Kidney capillary endothelial cell (primary cell): ENCODE measurements at places on chromosomes 1 and 21.

GRCh38 chr1:107597290-107597689 is 367.7 kb downstream of the VAV3 start:
- no peak for DNase-seq

- DNase-seq: no peak
These were observed 408.3 kb downstream of the DSCAM start for GRCh38 chr21:40438616-40439015.

DNA sequence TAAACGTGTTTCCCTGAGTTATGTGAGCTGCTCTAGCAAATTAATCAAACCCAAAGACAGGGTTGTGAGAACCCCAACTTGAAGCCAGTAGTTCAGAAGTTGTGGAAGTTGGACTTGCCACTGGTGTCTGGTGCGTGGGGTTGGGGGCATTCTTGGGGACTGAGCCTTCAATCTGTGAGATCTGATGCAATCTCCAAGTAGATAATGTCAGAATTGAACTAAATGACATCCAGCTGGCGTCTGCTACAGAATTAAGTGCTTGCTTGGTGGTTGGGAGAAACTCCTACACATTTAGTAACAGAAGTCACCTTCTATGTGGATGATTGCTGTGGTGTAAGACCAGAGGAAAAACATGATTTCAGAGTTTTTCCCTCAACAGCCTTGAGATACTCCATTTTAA is 207.4 kb downstream of the FGGY start:
- DNase-seq: no peak

DNA sequence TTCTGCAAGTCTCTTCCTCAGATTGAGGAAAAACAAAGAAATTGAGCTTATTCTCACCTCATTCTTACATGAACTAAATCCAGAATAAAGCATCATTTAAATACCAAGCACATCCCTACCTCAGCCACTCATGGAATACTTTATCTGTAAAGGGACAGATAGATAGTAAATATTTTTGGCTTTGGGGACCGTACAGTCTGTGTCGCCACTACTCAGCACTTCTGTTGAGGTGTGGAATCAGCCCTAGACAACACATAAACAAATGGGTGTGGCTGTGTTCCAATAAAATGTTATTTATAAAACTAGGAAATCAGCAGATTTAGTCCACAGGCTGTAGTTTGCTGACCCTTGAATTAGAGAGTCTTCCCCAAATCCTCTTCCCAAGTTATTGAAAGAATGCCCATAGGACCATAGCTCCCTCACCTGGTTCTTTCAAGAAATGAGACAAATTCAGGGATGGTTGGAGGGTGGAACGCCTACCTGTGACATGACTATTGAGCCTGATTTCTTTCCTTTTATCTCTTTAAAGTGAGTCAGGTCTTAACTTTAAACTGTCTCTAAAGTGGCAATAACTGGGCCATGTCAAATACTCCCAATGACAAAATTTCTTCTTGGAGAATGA is 878.5 kb downstream of the USP25 start:
- DNase-seq: no peak

DNA sequence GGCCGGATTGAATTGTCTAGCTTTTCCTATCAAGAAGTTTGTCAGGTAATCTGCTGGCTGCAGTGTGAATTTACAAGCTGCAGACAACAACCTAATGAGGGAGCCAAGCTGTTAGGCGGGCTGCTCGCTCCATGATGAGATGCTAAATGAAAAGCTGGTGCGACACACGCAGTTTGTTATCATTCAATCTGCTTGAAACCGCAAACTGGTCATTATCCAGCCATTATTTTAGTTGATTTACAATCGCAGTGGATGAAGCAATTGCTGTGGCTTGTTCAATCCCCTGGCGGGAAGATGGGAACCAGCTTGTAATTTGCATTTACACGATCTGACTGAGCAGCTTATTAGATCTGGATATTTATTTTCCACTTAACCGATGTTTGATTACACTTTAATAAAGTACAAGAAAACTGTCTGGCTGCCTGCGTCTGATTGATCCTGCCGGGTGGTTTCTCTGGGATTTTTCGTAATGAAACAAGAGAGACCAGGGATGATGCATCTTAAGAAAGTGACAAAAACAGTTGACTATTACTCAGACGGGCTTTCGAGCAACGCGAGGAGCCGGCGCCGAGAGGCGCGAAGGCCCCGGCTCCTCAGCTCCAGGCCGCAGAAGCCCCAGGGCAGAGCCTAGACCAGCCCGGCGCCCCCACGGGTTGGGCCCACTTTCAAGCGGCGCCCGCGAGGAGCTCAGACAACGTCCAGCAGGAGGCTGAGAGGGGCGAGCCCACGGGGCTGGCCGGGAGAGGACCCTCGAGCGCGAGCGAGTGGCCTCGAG is 118.0 kb upstream of the BARHL2 start:
- DNase-seq: no peak

- DNase-seq: no peak
These were observed 109.1 kb downstream of the CD247 start for GRCh38 chr1:167409183-167409582.

- DNase-seq: no peak
These were observed 203.5 kb downstream of the FCRL5 start for GRCh38 chr1:157348538-157349480.

- DNase-seq: no peak
These were observed 244.9 kb downstream of the ZNF648 start for GRCh38 chr1:181816608-181817007.

DNA sequence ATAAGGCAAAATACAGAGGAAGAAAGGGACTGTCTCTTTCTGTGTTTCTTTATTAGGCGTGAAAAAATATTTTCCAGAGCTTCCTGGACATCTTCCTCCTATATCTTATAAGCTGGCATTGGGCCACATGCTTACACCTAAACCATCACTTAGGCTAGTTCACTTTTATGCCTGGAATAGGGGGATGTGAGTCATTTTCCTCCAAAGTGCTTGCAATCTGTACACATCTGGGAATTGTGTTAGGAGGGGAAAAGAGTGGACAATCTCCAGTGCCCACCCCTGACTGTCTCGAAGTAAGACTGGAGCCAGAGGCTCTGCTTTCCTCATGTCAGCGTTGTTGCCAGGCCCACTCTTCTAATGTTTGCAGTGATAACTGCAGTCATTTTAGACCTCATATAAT is 29.9 kb downstream of the GIPC2 start:
- DNase-seq: peak; percentile 87

GRCh38 chr1:84103197-84103992 is 40.7 kb upstream of the PRKACB start:
- DNase-seq: peak; percentile 72

- DNase-seq: no peak
These were observed 84.2 kb upstream of the DSCAM start for GRCh38 chr21:40931197-40931596.

DNA sequence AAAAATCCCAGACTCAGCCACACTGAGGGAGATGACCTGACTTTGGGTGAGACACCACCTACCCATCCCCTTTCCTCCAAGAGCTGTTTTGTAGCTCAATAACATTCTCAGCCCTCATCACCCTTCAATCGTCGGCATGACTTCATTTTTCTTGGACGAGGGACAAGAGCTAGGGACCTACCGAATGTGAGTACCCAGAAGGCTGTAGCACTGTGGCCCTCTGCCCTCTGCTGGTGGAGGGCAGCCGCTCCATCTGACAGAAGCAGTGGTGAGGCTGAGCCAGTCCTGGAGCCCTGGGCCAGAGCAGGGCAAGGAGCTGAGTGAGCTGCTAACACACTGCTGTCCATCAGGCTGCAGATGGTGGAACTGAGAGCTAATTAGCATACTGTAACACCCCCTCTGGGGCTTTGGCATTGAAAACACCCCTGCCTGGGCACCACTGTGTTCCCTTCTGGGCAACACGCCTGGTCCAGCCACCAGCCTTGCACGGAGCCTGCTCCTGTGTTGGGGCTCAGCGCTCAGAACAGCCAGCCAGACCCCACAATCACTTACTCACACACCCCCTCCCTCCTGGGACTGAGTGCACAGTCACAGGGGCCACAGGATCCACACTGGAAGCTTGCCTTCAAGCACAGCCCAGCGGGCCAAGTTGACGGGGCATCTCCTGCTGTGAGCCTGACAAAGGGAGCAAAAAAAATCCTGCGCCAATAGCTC is 18.3 kb upstream of the ALPL start:
- DNase-seq: peak; percentile 18

GRCh38 chr1:51726051-51726450 is 109.2 kb downstream of the OSBPL9 start:
- DNase-seq: no peak

DNA sequence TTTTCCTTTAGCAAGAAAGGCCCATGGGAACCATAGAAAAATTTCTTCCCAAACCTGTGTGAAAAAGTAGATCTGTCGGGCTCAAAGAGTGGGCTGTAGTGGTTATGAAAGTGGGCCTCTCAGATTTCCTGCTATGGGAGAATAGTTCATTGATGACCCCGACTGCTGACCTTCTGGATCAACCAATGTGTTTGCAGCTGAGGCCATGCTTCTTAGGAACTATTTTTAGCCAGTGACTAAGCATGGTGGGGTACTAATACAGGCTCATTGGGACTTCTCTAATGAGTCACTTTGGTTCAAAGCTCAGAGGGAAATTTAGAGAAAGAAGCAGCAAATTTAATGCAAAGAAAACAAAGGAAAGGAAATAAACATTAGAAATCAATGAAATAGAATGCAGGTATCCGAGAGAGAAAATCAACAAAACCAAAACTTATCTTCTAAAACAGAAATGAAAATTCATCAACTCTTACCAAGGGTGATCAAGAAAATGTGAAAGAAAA is 12.6 kb upstream of the PSMA5 start:
- peak; percentile 78 for DNase-seq

DNA sequence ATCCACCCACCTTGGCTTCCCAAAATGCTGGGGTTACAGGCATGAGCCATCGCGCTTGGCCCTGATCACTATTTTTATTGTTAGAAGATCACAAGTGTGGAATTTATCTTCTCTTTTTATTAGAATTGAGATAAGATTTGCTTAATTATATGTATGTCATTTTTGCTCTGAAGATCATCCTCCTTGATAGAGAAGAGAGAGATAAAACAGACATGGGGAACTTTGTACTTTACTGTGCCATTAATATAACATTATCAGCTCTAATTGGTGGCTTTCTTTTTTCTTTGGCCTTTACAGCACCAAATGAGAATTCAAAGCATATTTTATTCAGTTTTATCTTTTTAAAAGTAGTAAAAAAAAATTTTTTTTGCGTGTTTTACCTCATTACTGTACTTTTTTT is 46.8 kb downstream of the SCP2 start:
- DNase-seq: no peak

- no peak for DNase-seq
These were observed 93.9 kb upstream of the CD34 start for GRCh38 chr1:208004851-208005250.

GRCh38 chr1:143698016-143698415 is 273.8 kb downstream of the FAM72C start:
- no peak for DNase-seq

DNA sequence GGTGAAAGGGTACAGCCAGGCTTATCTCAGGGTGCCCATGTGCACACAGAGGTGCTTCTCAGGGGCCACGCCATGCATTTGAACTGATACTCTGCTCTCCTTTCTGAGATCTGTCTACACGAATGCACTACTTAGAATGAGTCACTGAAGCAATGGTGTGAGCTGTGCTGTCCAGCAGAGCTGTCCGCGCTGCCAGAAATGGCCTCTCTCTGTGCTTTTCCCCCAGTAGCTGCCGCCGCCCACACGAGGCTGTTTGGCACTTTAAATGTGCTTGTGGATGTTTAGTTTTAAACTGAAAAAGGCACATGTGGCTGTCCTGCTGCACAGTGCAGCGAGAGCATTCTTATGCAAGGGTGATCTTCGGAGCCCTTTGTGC is 87.1 kb upstream of the COL6A1 start:
- DNase-seq: no peak

DNA sequence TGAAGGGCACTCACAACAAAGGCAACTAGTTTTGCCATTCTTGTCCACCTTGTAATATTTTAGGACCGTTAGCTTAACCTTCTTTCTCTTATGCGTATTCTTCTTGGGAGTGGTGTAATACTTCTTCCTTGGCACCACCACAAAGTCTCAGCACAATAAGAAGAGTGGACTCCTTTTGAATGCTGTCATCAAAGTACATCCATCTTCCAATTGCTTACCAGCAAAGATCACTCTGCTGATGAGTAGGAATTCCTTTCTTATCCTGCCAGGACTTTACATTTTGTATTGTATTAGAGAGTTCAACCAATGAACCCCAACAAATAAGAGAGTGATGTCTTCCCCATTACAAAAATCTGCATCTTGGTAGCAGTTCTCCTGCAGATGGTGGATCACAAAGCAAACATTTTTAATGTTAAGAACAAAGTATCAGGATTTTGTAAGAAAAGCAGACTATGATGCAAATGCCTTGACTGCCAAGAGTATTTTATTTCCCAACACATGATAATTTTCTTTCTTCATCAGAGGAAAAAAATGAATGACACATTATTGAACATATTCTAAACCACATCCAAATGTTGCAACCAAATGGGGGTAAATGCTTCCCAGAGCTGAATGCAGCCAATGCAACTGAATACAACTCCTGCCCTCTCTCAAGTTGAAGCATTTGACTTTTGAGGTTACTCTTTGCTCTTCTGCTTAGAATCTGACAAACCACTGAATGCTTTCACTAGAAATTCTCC is 5.1 kb upstream of the ARNT start:
- DNase-seq: no peak

DNA sequence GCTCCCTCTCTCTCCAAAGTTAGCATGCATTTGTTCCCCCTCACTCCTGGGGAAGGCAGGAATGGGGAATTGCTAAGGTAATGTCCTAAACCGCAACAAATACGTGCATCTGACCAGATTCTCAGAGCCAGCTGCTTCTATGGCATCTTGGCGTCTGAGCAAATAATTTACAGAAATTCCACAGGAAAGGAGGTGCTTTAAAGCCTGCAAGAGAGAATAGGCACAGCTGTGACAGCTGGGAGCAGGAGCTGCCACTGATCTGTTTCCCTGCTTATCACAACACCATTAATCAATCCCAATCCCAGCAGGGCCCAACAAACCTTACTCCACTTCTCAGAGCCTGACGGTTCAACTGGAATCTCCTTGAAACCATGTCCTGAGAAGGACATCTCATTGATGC is 83.5 kb upstream of the ZNF281 start:
- DNase-seq: no peak

- DNase-seq: no peak
These were observed 173.4 kb upstream of the RUNX1 start for GRCh38 chr21:35222541-35222941.

GRCh38 chr1:25544819-25545218 is 1.4 kb downstream of the LDLRAP1 start:
- no peak for DNase-seq

- no peak for DNase-seq
These were observed 24.0 kb upstream of the COL6A1 start for GRCh38 chr21:45957551-45957950.

GRCh38 chr1:246703581-246703980 is 20.6 kb upstream of the SCCPDH start:
- DNase-seq: no peak

DNA sequence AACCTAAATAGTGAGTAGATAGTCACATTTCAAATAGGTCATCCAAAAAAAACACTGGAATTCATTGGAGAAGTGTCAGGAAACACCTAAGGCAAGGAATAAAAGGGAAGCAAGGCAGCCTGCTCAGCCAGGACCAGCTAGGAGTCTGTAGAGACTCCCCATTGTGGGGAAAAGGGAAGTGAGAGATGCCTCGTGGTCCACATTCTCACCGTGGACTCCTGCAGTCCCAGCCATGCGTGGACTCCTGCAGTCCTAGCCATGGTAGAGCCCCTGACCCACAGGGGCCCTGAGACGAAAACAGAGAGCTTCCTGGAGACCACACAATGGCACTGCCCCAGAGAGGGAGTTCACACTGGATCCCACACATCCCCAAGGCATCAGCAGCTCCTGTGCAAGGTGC is 97.5 kb downstream of the LRIG2 start:
- DNase-seq: no peak
